ENCODE measurements at places on chromosomes 5 and 9. TPM values are rescaled to one million over a fixed set of nuclear protein-coding genes. Genes with fewer than 3 reads are reported as not detected.
A peak's percentile ranks its signal among the peaks of the same experiment; 100 is the strongest.

DNA sequence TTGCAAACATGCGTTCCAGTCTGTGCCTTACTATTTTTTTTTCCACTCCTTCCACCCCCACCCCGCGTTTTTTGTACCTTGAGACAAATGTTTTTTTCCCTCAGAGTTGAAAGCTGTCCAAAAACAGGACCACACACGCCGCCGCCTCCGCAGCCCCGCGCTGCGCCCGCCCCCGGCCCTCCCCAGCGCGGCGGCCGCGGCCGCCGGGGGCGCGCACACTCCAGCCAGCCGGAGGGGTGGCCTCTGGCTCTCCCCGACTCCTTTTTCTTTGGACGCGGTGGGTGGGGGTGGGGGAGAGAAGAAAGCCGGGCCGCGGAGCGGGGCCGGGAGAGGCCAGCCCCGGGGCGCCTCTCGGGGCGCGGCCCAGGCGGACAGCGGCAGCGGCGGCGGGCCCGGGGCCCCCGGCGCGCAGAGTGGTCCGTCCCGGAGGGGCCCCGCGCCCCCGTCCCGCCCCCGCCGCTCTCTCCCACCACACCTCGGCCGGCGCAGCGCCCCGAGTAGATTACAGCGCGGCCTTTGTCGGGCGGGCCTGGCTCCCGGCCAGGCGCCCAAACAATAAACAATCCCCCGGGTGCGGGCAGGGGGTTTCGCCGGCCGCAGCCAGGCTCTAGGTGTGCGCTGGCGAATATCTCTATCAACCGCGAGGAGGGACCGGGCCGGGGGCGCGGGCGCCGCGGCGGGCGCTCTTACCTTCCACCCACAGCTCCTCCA is 10.9 kb downstream of the PTCH1 start:
- no peak for DNase-seq

GRCh38 chr5:128749136-128749898 is 211.3 kb upstream of the FBN2 start:
- no peak for DNase-seq

- no peak for DNase-seq
Observed at GRCh38 chr5:126139086-126139485, 284.1 kb upstream of the GRAMD2B start.

- DNase-seq = no peak
Observed at GRCh38 chr5:130992095-130992494, 173.0 kb downstream of the HINT1 start.

- DNase-seq = no peak
Observed at GRCh38 chr5:15715967-15716366, 216.0 kb downstream of the FBXL7 start.

GRCh38 chr9:34246453-34246852 is 67.6 kb downstream of the UBAP1 start:
- no peak for DNase-seq

DNA sequence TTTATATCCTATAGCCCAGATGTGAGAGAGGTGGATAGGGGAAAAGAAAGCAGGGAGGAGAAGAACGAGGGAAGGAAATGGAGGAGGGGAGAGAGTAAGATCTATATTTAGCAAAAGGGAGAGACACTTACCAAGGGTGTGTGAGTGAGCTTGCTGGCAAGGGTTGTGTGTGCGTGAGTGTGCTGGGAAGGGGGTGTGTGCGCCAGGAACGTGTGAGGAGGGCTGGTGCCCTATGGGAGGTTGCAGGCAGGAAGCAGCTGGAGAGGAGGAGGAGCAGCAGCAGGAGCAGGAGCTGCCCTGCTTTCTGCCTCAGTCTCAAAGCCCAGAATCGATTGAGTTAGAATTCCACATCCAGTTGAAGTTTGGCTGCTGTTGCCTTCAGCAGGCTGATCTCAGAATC is 148.3 kb upstream of the RUSC2 start:
- DNase-seq = peak; percentile 64

- DNase-seq = peak; percentile 68
Observed at GRCh38 chr9:127162046-127162863, 39.8 kb upstream of the ANGPTL2 start.

DNA sequence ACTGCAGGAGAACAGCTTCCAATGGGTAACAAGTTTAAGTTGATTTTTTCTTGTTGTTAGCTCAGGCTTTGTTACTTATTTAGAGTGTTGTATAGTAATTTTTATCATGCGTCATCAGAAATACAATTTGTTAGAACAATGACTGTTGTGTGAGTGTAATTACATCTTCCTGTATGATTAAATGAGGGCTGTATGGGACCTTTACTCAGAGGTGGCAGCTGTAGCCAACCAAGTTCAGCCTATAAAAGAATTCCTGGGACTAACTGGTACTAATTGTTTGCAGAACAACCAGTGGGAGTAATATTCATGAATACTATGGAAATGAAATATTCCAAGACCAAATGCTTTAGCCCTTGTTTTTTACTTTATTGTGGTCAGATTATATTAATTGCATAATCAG is 30.8 kb upstream of the TJP2 start:
- DNase-seq = no peak

LSM11 gene
- total RNA-seq = 2.3 TPM

CDC20B gene
- 0.07 TPM for total RNA-seq

ENTPD2 gene
- 0.12 TPM for total RNA-seq

GPR21 gene
- total RNA-seq = not detected

All from HFFc6 (cell line).